ENCODE measurements at places on chromosomes 11 and 22. TPM values are rescaled to one million over a fixed set of nuclear protein-coding genes. Genes with fewer than 3 reads are reported as not detected.

The OR5A1 gene
- 0.17 TPM for total RNA-seq

The BIK gene
- total RNA-seq: 68.4 TPM

The PNPLA5 gene
- not detected for total RNA-seq

The P2RX3 gene
- total RNA-seq: not detected

GRCh38 chr11:112400476-112401014 is 139.9 kb upstream of the PLET1 start:
- no peaks in the 10 kb centered on the region for H3K4me1 ChIP-seq
- H3K27me3 ChIP-seq: no peaks in the 10 kb centered on the region
- H3K27ac ChIP-seq: no peak overlapping the region
- no peaks in the 10 kb centered on the region for H3K36me3 ChIP-seq

DNA sequence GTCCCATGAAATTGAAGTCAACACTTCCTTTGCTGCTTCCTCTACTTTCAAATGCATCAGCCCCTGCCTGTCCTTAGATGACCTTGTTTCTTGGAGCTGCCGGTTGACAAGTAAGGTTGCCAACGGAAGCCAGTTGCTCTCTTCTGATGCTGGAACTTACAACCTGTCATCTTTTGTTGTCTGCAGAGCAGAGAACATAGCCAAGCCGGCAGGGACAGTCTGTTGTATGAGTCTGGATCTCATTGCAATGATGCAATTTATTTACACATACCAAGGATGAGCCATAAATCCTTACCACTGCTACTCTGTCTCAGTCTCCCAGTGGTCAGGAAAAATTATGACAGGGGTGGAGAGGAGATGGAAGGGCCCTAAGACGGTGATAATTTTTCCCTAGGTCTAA is 151.4 kb downstream of the BLID start:
- H3K36me3 ChIP-seq: no peaks in the 10 kb centered on the region

- no peak for DNase-seq
- no peaks in the 10 kb centered on the region for H3K4me1 ChIP-seq
- no peak overlapping the region for H3K27ac ChIP-seq
- H3K27me3 ChIP-seq: no peaks in the 10 kb centered on the region
Measured at GRCh38 chr11:46832511-46833214, 13.4 kb downstream of the CKAP5 start.

DNA sequence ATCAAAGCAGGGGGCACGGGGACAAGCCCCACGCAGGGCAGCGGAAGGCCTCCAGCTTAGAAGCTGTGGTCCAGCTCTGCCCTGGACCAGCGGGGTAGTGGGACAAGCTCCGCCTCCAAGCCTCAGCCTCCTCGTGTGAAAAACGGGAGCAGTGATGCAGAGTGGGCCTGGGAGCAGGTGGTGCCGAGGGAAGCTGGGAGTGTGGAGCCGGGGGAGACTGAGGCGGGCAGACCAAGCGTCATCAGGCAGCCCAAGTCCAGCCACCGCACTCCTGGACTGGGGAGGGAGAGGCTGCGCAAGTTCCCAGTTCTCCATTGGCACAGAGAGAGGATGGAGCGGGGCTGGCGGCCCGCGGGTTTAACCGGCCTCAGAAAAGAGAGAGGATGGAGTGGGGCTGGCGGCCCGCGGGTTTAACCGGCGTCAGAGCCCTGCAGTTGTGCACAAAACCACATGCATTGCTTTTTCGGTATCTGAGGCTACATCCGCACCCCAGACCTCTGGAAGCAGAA is 68.1 kb upstream of the PHF21B start:
- no peak overlapping the region for H3K27ac ChIP-seq
- H3K27me3 ChIP-seq: peaks cover 14% of the 10 kb centered on the region
- no peak for DNase-seq
- H3K4me3 ChIP-seq: no peak overlapping the region
- no peaks in the 10 kb centered on the region for H3K4me1 ChIP-seq

DNA sequence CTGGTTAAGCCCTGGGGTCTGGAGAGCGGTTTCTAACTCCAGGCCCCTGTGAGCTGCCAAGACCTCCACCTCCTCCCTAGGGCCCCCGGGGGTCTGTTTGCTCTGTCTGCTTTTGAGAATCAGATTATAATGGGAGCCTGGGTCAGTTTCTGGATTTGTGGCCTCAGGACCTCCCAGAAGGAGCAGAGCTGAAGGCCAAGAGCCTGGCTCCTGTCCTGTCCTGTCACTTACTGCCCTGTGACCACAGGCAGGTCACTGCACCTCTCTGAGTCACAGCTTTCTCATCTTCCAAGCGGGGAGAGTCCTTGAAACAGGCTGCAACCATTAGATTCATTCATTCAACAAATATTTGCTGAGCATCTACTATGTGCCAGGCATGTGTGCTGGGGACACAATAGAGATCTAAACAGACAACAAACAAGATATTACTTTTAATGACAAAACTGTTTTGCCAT is 87.3 kb upstream of the FGF3 start:
- no peak overlapping the region for H3K27ac ChIP-seq
- H3K27me3 ChIP-seq: no peaks in the 10 kb centered on the region
- H3K4me1 ChIP-seq: no peaks in the 10 kb centered on the region
- no peaks in the 10 kb centered on the region for H3K36me3 ChIP-seq
